Kidney epithelial cell (primary cell): ENCODE measurements at places on chromosomes 1 and 21.

- DNase-seq, result no peak
Observed at GRCh38 chr21:36628106-36628505, 70.8 kb upstream of the SIM2 start.

GRCh38 chr1:5983361-5984103 lies 8.7 kb downstream of the NPHP4 start:
- DNase-seq, result peak; percentile 19

DNA sequence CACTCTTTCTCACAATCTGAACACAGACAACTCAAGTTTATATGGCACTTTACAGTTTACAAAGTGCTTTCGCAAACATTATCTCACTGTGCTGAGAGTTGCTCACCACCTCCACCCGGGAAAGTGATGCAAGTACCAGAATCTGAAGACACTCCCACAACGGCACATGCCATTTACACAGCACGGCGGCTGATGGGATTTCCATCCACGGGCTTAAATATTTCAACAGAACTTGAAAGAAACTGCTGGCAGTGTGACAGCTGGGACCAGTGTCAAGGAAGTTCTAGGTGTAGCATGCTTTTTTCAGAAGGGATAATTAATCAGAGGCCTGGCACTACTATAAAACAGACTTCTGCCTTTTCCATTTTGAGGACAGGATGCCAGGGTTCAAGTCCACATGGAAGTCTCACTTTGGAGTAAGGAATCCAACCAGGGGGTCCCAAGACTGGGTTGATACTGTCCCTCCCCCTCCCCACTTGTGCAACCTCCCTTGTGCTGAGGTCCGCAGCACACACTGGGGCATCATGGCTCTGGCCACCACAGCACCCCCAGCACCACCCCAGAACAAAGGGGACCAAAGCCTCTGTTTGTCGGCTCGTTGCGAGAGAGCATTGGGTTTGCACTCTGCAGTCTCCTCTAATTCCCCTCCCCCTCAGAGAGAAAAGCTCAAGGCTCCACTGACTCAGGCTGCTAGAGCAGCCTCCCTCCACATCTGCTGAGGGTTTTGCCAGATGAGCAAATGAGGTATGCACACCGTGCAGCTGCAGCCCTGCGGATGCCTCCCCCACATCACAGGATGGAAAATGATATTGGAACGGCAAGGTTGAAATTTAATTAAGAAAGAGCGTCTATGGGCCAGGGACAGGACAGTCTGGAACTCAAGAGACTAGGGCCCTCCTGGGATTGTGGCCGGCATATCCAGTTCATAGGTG lies 154.9 kb downstream of the TGFBR3 start:
- no peak for DNase-seq

- DNase-seq, result no peak
Observed at GRCh38 chr21:16978309-16978895, 534.4 kb upstream of the CXADR start.

DNA sequence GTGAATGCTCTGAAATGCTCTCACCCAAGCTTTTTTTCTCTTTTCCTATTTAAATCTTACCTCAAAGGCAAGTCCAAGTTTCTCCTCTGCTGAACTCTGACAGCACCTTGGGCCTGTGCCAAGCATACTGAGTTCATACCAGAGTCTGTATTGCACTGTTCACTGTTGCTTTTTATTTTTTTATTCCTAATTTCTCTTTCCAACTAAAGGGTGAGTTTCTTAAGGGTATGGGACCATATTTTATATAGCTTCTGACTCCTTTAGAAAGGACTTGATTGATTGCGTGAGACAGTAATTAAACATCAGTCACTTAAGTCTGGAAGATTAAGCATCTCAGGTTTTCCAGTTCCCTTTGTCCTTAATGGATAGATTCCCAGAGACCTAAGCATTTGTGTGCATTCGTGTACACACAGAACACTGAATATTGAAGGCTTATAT lies 69.9 kb downstream of the CACHD1 start:
- no peak for DNase-seq

- DNase-seq, result no peak
Observed at GRCh38 chr1:88751714-88752113, 67.6 kb downstream of the PKN2 start.

GRCh38 chr1:78543941-78544643 lies 53.3 kb downstream of the PTGFR start:
- no peak for DNase-seq

- DNase-seq, result no peak
Observed at GRCh38 chr1:74470251-74470650, 42.2 kb downstream of the LRRC53 start.

- DNase-seq, result no peak
Observed at GRCh38 chr1:46221749-46222148, 18.6 kb downstream of the LURAP1 start.

- DNase-seq, result no peak
Observed at GRCh38 chr1:19081218-19081893, 124.9 kb upstream of the IFFO2 start.

DNA sequence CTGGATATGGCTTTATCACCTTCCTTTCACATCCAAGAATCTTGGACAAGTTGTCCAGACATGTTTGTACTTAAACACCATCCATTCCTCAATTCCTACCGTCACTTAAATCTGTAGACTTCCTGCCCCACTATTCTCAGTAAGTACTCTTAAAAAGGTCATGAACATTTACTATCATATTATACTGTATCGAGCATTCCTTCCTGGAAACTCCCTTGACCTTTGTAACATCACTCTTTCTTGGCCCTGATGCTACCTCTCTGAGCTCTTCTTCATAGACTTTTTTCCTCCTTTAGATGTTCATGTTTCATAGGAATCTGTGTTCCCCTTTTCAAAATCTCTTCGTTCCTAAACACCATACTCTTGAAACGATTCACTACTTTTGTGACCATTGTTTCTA lies 15.5 kb downstream of the BLZF1 start:
- DNase-seq, result no peak

- DNase-seq, result no peak
Observed at GRCh38 chr1:165856606-165857005, 29.2 kb downstream of the UCK2 start.

- no peak for DNase-seq
Observed at GRCh38 chr1:47881505-47882442, 115.4 kb downstream of the TRABD2B start.

DNA sequence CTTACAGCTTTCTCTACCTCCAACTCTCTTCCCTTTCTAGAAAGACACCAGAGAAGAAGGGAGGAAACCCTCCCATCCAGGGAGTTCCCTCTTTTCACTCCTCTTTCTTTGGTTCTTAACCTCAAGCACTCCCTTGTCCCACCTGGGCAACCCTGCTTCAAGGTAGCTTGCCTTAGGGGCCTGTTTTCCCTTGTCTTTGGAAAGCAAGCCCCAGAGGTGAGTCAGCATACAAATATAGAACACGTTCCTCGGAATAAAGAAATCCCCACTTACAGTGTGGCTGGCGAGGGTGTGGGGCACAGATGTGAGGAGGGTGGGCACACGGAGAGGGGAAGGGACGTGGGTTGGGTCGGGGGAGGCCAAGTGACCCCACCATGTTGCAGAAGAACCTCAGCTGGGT lies 26.1 kb upstream of the KCNE2 start:
- DNase-seq, result no peak

DNA sequence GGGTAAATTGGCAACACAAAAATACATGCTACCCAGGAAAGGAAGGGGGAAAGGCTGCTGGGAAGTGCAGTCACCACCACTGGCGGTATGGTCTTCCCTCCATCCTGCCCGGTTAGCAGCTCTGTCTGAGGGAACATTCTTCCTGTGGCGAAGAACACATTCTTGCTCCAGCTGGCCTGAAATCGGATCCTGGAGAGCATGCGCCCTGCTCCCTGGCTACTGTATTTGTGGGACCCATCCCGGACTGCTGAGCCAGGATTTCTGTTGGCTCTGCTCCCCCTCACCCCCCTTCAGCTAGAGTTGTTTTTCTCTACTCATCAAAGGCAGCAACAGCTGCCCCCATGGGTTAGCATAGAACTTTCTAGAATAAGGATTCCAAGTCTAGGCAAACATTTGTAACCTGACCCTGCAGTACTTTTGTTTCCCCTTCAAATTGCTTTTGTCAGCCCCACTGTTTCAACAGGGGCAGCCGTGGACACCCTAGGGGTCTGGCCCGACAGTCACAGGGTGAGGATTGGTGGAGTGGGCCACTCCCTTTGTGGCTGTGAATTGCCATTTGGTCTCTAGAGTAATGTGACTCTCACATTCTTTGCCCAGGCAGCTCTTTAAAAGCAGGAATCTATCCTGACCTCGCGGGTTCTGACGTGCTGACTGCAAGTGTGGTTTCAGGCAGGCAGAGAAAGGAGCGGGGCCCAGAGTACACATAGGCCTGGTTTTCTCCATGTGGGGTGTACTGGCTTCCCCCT lies 157.7 kb downstream of the TOMM20 start:
- no peak for DNase-seq

GRCh38 chr1:9201401-9202239 lies 33.0 kb upstream of the H6PD start:
- no peak for DNase-seq
